ENCODE measurements at places on chromosomes 2 and 18.

- no peak for DNase-seq
Observed at GRCh38 chr18:74115046-74115445, 32.6 kb downstream of the FBXO15 start.

- DNase-seq, result no peak
Observed at GRCh38 chr18:51639541-51639940, 442.1 kb upstream of the MEX3C start.

DNA sequence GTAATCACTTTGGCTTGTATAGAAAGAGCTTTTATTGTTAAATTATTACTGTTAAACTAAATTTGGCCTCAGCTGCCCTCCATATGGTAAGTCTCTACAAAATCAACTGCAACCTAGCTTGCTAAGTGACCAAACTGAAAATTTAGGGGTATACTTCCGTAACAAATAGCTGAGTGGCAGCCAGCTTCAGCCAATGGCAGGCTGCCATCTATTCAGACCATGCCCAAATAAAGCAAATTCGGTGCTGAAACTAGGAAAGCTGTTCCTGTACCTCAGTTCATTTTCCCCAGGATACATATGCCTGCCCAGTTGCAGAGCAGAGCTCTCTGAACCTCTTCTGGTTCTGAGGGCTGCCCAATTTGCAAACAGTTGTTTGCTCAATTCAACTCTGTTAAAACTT lies 94.8 kb downstream of the EML6 start:
- DNase-seq, result no peak

- DNase-seq, result no peak
Observed at GRCh38 chr18:23661735-23662308, 889 bp downstream of the ANKRD29 start.

GRCh38 chr2:53103679-53104078 lies 663.9 kb upstream of the CHAC2 start:
- no peak for DNase-seq

DNA sequence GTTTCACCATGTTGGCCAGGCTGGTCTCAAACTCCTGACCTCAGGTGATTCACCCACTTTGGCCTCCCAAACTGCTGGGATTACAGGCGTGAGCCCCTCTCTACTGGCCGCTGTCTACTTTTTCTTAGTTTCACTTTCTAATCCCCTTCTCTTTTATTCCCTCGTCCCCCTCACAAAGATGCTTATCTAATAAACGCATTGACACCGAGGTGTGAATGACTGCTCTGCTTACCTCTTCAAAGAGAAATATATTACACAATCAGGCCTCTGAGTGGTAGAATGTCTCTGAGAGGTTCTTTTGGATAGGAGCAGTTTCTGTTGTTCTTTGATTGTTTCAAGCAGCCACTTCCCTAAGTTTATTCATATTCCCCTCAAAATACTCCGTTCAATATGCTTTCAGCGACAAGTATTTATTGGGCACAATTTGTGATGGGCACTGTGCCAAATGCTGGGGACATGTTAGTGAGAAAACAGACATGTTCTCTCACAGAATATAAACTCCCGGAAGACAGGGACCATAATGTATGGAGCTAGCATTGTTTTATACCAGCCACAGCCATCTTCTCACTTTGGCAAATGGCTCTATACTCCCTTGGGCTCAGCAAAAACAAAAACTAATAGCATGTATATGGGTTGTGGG lies 34.7 kb upstream of the RAPH1 start:
- DNase-seq, result no peak

DNA sequence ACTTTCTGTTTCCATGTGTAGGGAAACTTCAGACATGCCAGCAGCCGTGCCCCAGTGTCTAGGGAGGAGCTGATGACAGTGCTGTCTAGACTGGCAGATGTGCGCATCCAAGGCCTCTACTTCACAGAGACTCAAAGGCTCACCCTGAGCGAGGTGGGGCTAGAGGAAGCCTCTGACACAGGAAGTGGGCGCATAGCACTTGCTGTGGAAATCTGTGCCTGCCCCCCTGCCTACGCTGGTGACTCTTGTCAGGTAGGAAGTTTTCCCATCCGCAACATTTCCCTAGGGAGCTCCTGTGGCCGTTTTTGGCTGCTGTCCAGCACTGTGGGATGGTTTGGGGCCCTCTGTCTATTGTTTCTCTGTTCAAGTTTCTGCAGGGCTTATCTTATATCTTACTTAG lies 143.1 kb upstream of the TTC39C start:
- DNase-seq, result no peak

GRCh38 chr2:241033994-241034393 lies 35.6 kb downstream of the SNED1 start:
- DNase-seq, result no peak

DNA sequence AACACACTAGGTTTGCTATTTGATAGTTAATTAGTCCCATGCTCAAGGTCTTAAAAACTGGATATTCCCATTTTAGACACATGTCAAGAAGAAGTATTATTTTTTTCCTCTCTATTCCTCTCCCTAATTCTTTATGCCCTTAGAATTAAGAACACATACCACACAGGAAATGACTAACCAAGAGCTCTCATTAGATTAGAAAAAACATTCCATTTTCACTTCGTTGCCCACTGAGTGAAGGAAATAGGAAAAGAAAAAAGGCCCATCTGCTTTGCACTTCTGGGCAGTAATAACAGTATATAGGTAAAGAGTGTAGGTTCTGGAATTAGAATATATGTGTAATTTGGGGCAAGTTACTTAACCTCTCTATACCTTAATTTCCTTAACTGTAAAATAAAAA lies 26.9 kb downstream of the ACADL start:
- DNase-seq, result no peak

DNA sequence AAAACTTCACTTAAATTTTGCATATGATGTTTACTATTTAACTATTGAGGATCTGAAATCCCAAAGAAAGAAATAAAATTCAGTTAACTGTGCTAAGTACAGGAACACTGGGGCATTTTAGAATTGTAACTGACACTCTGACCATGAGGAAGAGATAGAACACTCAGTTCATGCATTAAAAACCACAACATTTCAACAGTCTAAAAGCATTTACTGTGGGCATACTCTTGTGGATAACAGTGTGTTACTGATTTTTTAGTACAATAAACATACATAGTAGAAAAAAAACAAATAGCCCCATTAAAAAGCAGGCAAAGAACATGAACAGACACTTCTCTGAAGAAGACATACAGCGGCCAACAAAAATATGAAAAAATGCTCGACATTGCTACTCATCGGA lies 1122.7 kb upstream of the PIK3C3 start:
- DNase-seq, result no peak

Measured in cerebellar nuclear complex (tissue), 1 donor.